ENCODE measurements at places on chromosomes 12 and 14. TPM values are rescaled to one million over a fixed set of nuclear protein-coding genes. Genes with fewer than 3 reads are reported as not detected.

Gene AQP2
- total RNA-seq, result not detected

Gene KSR2
- 0.10 TPM for total RNA-seq

- no peak for DNase-seq
- no peak overlapping the region for H3K27ac ChIP-seq
- H3K4me1 ChIP-seq, result peaks cover 4% of the 10 kb centered on the region
- H3K27me3 ChIP-seq, result peaks cover 51% of the 10 kb centered on the region
Observed at GRCh38 chr14:77270361-77271112, 469 bp downstream of the NGB start.

- H3K4me1 ChIP-seq, result no peaks in the 10 kb centered on the region
- no peak for DNase-seq
- no peaks in the 10 kb centered on the region for H3K27me3 ChIP-seq
Observed at GRCh38 chr14:86596024-86596423, 1066.1 kb downstream of the FLRT2 start.

DNA sequence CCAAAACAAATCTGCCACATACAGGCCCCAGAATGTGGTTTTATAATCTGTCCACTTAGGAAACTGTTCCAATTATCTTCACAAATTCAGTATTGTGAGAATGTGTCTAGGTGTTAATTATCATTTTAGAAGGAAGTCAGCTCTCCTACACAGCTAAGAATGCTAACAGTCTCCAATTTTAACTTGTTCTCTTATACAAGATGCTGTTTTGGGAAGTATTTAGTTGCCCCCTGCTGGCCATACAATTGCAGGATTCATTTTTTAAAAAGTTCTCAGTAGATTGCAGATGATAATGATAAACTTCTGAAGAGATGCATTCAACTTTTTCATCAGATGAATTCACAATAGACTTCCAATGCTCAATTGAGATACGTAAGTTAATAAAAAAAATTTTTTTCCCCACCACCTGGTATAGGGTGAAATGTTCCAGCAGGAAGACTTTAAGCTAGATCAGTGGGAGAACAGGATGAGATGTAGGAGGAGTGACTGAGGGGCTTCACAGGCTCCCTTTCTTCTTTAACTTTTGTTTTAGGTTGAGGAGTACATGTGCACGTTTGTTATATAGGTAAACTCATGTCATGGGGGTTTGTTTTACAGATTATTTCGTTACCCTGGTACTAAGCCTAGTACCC is 27.3 kb upstream of the OSBPL8 start:
- no peak overlapping the region for H3K27ac ChIP-seq
- H3K27me3 ChIP-seq, result peaks cover 10% of the 10 kb centered on the region
- H3K4me3 ChIP-seq, result no peak overlapping the region
- peaks cover 2% of the 10 kb centered on the region for H3K4me1 ChIP-seq

Data from T-helper 17 cell (primary cell).